Posterior vena cava (tissue), 2 donors: ENCODE measurements at places on chromosomes 13 and 19. TPM values are rescaled to one million over a fixed set of nuclear protein-coding genes. Genes with fewer than 3 reads are reported as not detected.
A peak's percentile ranks its signal among the peaks of the same experiment; 100 is the strongest.

- peak; percentile 42 for DNase-seq
These were observed 29.7 kb upstream of the MIER2 start for GRCh38 chr19:374183-374885.

DNA sequence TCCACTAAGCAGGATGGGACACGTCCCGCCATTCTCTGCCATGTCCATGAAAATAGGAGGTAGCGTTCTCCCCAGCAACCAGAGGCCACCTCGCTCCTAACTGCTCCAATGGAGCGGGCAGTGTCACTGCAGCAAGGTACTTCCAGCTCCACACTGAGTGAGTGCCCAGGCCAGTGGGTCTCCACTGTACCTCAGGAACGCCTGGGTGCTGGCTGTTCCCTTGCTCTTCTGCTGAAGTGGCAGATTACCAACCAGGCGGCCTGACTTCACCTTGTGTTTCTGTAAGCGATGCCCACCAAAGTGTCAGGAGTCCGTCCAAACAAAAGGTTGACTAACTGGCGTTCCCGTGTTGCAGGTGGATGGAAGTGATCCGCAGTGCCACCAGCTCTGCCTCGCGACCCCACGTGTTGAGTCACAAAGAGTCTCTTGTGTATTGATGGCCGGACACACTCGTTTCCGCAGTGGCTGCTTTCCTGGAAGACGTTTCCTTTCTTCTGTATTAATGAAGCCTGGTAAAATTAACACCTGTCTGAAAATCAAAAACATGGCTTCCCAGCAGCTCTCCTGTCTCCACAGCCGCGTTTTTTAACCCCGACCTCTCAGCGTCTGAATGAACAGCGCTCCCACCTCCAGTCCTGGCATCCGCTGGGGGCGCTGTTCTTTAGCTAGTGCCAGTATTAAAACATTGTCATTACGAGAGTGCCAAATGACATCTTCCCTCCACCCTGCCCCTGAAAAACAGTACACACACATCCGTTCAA, 128.8 kb downstream of the STK24 start:
- no peak for DNase-seq

DNA sequence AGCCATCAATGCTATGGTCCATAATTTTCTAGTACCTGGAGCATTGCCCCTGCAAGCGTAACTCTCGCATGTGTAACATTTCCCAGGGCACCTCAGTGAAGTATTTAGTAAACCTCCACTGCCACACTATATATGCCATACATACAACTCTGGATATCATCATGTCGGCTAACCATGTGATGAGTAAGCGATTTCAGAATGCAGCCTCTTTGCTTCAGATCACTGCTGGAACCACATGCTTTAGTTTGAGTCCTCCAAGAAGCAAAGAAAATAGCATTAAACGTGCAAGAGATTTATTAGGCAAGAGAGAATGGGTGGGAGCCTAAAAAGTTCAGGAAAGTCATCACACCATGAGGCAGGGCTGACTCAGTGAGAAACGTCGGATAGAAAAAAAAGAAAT, 635.6 kb upstream of the SLITRK5 start:
- DNase-seq: no peak

- no peak for DNase-seq
These were observed 87.6 kb downstream of the HSPH1 start for GRCh38 chr13:31073859-31074718.

DNA sequence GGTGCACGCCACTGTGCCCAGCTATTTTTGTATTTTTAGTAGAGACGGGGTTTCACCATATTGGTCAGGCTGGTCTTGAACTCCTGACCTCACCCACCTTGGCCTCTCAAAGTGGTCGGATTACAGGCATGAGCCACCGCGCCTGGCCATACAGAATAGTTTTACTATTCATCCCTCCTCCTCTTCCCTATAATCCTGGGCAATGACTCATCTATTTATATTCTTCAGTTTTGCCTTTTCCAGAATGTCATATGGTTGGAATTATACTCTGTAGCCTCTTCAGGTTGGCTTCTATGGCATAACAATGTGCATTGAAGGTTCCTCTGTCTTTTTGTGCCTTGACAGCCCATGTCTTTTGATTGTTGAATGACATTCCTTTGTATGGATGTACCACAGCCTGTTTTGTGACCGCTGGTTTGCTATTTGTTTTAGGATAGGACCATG, 22.2 kb upstream of the LRP3 start:
- DNase-seq: no peak

DNA sequence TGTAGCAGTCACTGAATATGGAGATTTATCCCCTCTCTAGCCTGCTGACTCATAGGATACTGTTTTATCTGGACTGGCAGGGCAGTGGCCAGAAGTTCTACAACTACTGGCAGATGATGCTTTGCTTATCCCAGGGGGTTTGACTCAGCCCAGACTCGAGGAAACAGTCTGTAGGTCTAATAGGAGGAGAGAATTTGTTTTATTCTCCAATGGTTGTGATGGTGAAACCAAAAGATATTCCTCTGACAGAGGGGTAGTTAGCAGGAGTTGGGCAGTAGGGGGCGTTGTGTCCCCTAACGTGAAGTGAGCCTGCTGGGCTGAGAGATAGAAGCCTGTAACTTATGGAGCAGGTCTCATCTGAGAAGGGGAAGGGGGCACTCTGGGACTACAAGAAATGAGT, 74.9 kb downstream of the WTIP start:
- DNase-seq: no peak

- DNase-seq: no peak
These were observed 359.3 kb downstream of the TDRD3 start for GRCh38 chr13:60756306-60756705.

DNA sequence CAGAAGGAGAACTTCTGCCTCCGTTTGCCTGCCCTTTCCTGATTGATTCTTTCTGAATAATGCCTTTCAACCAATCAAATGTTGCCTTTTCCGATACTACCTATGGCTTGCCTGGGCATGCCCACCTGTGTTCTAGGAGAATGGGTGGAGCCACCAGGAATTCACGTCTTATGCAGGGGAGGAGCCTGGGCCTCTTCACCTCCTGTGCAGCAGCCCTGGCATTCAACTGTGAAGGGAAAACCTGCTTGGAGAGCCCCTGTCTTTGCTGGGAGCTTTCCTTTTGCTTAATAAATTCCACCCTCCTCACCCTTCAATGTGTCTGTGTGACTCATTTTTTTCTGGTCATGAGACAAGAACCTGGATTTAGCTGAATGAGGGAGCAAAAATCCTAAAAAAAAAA, 730.7 kb downstream of the UQCRFS1 start:
- DNase-seq: no peak

- no peak for DNase-seq
These were observed 2.2 kb downstream of the FLT3LG start for GRCh38 chr19:49475995-49476880.

DNA sequence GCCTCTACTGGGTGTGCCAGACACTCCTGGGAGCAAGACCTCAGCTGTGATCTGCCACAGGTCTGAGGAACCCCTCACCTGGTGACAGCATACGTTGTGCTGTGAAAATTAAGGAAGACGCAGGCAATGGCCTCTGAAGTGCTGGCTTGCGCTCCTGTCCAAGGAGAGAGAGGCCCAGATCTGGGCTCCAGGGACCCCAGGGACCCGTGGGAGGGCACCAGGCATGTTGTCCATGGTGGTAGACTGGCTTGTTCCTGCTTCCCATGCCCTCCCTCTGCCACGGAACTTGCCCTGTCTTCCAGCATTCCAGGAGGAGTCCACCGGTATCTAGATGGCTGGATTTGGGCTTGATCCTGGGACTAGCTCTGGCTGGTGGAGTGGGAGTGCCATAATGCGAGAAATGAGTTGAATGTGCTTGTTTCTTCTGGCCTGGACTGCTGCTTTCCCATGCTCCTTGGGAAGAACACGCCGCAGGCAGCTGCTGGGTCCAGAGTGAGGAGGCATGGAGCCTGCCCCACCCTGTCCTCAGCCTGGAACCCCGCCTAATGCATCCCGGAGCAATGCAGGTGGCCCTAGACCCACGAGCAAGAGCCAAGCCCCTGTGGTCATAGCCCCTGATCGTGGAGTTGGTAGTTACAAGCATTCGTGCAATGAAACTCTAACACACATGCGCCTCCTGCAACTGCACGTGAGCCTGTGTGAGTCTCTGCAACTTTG, 190.2 kb downstream of the TEX29 start:
- DNase-seq: peak; percentile 61

- DNase-seq: no peak
These were observed 192.1 kb upstream of the TSC22D1 start for GRCh38 chr13:44768239-44768638.

DNA sequence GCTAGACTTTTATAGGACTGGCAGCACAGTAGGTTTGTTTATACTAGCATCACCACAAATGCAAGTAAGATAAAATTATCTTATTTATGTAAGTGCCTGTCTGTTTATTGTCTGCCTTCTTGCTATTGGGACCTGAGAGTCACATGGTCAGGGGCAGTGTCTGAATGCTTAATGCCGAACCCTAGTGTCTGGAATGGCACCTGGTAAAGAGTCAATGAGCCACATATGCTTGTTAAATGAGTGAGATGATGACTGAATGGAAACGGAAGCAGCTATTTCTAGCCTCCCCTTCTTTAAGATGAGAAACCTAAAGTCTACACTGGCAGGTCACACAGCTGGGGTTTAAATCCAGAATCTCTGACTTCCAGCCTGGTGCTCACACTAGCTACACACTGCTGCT, 92.2 kb downstream of the STOML3 start:
- DNase-seq: no peak

DNA sequence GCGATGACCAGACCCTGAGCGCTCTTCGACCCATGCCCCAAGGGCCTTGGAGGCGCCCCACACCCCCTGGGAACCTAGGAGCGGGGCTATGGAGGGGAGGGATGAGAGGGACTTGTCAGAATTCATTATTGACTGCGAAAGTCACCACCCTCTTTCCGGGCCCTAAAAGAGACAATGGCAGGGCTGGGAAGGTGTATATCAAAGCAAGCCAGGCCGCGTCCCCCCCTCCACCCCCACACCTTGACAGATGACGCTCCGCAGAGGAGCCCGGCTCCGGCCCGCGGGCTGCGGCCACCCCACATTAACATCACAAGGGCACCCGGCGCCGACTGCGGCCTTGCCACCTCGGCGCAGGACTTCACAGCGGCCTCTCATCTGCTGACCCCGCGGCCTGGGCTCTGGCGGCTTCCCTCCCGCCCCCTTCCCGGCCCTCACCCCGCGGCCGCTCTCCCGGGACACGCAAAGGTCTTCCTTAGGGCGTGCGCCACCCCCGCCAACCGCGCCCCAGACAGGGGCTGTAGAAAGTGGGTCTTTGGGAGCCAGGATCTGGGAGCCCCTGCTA, 2.4 kb downstream of the CDX2 start:
- DNase-seq: no peak

DNA sequence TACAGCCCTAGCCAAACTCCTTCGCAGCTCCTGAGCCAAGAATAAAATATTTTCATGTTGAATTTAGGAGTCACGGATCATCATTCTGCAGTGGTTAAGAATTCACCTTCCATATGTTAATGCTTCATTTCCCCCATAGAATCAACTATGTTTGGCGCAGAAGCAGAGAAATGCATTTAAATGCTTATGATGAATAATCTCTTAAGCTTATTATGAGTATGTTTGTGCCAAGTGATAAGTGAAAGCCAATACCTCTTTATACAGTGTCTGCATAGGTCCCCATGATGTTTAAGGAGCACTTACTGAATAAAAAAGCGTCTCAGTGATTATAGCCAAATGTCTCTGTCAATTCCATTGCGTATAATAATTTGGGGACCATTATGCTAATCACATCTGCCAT, 32.7 kb upstream of the POMP start:
- no peak for DNase-seq

DNA sequence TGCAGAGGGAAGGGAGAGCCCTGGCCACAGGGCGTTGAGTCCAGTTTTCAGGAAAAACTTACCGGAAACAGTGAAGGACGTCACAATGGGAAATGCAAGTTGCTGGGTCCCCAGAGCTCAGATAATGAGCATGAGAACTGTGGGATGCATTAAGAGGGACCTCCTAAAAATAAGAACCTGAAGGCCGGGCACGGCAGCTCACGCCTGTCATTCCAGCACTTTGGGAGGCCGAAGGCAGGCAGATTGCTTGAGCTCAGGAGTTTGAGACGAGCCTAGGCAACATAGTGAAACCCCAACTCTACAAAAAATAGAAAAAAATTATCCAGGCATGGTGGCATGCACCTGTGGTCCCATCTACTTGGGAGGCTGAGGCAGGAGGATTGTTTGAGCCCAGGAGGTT, 170.6 kb downstream of the URI1 start:
- DNase-seq: peak; percentile 42

DNA sequence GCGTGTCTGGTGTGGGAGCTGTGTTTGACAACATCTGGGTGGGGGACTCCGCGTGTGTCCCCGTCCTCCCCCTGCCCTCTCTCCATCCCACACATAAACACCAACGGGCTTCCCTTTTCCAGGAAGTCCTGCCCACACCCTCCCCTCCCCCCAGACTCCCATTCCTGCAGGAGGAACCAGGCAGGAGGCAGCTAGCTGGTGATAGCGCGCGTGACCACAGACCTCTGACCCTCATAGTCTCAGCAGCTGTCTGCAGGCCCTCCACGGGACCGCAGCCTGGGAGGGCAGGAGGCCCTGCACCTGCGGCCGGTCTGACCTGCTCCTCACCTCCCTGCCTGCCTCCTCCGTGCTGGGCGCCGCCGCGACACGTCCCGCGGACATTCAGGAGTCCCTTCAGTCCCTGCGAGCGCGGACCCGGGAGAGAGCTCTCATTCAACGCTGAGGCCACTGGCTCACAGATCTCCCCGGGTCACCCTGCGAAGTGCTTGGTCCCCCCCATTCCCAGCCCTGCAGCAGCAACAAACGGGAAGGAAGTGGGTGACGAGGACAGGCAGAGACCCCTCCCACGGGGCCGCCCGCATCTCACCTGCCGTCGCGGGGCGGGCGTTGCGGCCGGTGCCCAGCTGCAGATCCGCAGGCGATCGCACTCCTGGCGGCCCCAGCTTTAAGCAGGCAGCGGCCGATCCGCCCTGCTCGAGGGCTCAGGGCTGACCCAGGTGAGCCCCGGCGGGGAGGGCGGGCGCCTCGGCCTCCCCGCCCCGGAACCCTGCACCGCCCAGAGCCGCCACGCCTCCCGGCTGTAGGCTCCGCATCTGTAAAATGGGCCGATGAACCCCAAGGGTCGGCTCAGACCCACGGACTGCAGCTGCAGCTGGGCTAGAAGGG, 1.1 kb upstream of the ACP5 start:
- no peak for DNase-seq

- no peak for DNase-seq
These were observed 964.8 kb downstream of the PCDH9 start for GRCh38 chr13:66265371-66265770.

The EPSTI1 gene
- total RNA-seq: 10.4 TPM

The PSG3 gene
- total RNA-seq: not detected

The TEX26 gene
- 0.56 TPM for total RNA-seq

The CEACAM8 gene
- 0.23 TPM for total RNA-seq

The RXFP2 gene
- not detected for total RNA-seq

The GALP gene
- total RNA-seq: not detected

The CERS1 gene
- 0.38 TPM for total RNA-seq

The LRP3 gene
- 36.8 TPM for total RNA-seq

The FUT2 gene
- total RNA-seq: not detected
